ENCODE measurements at places on chromosomes 5 and 9.

GRCh38 chr5:128762661-128763306, 202.5 kb upstream of the SLC27A6 start:
- DNase-seq = no peak

DNA sequence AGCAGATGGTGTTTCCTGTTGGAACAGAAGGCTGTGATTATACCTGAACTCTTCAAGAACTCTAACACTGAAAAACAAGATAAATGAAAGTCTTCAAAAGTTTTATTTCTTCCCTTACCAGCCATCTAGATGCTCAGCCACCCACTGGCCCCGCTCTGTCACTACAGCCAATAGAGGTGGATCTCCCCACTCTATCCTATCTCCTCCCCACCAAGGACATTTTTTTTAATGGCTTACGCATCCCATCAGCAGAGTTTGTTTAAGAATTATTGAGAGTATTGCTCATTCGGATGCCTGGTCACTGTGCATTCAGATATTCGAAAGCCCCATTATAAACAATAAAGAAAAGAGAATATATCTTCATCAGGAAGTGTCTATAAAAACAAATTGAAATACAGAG, 159.4 kb downstream of the RASEF start:
- no peak for DNase-seq

DNA sequence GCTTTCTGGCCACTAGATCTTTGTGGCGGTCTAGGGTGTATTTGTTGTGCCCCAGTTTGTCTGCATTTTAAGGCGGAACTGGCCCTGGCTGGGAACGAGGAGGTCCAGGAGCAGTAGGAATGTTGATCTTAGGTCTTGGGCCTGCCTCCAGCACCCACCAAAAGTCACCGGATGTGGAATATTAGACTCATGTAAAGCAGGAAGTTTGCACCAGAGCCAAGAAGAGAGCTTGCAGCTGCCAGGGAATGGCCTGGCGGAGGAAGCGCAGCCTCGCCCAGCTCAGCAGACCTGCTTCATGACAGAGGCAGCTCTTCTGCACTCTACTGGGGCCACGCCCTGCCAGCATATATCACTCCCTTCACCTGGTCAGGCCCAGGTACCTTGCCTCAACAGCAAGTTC, 3.3 kb downstream of the GPX3 start:
- DNase-seq = no peak

GRCh38 chr9:7348692-7349091, 450.9 kb downstream of the DMAC1 start:
- DNase-seq = no peak

GRCh38 chr5:139185589-139185988, 12.6 kb downstream of the SIL1 start:
- DNase-seq = no peak

GRCh38 chr9:77561331-77562018, 86.6 kb downstream of the GNA14 start:
- DNase-seq = no peak

Data from AG04449 (cell line).